Activated CD4-positive, alpha-beta T cell treated with anti-CD3 and anti-CD28 coated beads, Interleukin-2, amount 50 U/mL, for 4 hours (primary cell): ENCODE measurements at places on chromosomes 11 and 22.

- no peak for DNase-seq
Observed at GRCh38 chr11:27433742-27434141, 38.8 kb downstream of the LGR4 start.

- no peak for DNase-seq
Observed at GRCh38 chr11:72989727-72990126, 152.4 kb downstream of the FCHSD2 start.

DNA sequence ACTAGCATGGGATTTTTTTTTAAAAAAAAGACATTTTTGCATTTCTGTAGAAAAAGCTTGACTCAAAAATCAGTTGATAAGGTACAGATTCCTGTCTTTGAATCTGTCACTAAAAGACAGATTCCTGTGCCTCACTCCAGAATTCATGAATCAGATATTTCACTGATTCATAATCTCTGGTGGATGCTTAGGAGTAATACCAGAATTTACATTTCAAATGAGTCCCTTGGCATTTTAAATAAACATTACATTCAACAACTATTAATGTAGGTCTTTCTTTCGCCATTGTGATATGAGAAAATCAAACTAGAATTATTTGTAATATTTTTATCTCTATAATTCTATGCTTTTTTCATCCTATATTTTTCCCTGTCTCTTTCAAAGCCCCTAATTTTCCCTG, 128.3 kb downstream of the APIP start:
- no peak for DNase-seq

- no peak for DNase-seq
Observed at GRCh38 chr11:27678242-27678641, 22.0 kb downstream of the BDNF start.

DNA sequence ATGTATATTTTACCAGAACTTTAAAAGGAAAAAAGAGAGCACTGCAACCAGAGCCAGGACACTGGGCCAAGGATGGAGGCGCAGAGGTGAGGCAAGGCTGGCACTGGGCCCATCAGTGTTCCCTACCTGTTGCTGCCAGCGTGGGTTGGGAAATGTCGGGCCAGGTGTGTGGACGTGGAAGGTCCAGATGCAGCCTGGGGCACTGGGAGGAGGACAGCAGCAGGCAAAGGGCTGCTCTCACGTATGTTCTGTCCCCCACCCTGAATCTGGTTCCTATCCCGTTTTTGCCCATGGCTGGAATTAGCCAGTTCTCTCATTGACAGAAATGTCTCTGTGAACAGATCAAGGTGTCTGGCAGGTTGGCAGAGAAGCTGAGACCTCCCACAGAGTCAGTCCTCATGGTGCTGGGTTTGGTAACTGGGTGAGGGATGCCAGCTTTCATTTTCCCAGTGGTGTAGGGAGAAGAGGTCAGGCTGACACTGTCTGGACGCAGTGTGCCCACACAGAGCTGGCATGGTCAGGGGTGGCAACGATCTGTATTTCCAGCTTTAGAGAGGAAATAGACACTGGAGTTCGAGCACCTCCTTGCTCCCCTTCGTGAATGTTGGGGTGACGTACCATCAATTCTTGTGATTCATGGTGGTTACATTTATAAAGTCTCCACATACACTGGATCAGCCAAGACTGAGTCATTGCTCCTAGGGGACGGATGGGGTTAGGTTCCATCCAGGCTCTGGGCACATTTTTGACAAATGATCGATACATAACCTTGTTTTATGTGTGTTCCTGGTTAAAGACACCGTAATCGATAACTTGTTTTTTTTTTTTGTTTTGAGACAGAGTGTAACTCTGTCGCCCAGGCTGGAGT, 4.3 kb upstream of the PNPLA3 start:
- DNase-seq = no peak

GRCh38 chr11:8085011-8085645, 4.1 kb downstream of the TUB start:
- DNase-seq = no peak

DNA sequence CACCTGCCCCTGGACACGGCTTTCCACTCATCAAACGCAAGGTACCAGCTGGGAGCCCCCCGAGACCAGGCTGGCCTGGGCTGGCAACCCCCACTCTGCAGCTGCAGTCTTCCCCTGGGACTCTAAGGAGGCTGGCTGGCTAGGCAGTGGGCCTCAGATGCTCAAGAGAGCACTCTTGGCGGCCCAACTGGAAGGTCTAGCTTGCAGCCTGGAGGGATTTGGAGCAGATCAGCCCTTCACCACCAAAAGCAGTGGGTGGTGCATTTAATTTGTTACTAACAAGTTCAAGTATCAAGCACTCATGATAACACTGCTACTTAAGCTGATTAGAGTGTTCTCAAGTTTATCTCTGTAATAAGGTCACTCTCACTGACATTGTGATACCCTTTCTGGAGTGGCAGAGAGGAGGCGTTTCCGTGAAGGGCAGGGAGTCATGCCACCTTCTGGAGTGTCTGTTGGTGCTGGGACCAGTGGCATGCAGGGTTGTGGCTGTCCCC, 21.5 kb downstream of the C22orf23 start:
- no peak for DNase-seq
